ENCODE measurements at places on chromosomes 1 and 21. TPM values are rescaled to one million over a fixed set of nuclear protein-coding genes. Genes with fewer than 3 reads are reported as not detected.

GRCh38 chr1:232184561-232185530 is 445.1 kb downstream of the SIPA1L2 start:
- DNase-seq, result no peak

GRCh38 chr21:45082736-45083135 is 8.4 kb downstream of the ADARB1 start:
- DNase-seq, result no peak

DNA sequence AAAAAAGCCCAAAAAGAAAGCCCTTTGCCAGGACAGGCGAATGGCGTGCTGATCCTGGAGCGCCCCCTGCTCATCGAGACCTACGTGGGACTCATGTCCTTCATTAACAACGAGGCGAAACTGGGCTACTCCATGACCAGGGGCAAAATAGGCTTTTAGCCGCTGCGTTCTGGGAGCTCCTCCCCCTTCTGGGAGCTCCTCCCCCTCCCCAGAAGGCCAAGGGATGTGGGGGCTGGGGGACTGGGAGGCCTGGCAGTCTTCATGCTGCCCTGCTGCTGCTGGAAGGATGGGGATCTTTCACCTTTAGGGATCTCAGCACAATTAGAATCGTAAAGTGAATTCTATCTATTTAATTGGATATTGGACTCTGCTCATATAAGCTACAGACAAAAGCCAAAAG is 3.6 kb downstream of the TPRG1L start:
- DNase-seq, result no peak

DNA sequence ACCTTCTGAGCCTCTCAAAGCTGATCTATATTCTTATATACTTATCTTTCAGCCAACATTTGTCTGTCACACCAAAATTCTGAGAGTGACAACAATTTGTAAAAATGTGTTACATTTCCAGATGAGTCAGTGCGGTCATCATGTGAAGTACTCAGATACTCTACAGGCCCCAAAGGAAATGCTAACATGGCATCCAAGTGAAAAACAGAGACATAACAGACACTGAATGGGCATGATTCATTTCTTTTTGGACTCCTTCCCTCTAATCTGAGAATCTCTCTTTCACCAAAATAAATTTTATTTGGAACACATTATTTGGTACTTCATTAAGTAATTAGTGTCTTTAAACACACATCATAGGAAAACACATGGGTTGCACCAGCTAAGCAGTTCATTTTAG is 96.6 kb downstream of the SLC44A5 start:
- no peak for DNase-seq

The RCAN3 gene
- total RNA-seq, result 14.0 TPM
